ENCODE measurements at places on chromosomes 3 and 15.

DNA sequence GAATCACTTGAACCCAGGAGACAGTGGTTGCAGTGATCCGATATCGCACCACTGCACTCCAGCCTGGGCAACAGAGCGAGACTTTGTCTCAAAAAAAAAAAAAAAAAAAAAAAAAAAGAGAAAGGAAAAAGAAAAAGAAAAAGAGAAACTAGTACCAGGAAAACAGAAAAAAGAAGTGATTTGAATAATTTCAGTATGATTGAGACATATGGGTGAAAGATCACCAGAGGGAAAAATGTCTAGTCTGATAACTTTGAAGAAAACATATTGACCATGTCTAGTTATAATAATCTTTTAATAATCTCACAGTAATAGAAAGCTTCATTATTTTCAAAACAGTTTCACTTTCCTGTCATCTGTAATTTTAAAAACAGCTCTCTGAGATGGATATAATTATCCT is 16.4 kb downstream of the TGFBR2 start:
- DNase-seq: no peak

GRCh38 chr15:68315035-68315434 is 37.5 kb downstream of the FEM1B start:
- DNase-seq: no peak

GRCh38 chr3:48428572-48429316 is 1.1 kb downstream of the PLXNB1 start:
- no peak for DNase-seq

- no peak for DNase-seq
These were observed 307.5 kb downstream of the EDEM1 start for GRCh38 chr3:5494905-5495519.

DNA sequence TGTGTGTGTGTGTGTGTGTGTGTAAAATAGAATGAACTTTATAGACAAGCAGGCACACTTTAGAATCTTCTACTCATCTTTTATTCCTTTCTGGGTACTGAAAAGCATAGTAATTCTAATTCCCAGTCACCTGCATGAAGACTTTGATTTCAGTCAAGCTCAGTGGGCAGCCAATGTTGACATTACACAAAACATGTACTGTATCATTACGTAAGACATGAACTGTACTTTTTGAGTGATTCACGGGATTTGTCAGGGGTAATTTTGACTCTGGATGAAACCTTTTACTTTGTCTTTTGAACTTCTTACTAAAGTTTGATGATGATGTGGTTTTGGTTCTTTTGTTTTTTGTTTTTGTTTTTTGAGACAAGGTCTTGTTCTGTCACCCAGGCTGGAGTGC is 38.8 kb downstream of the PTPRG start:
- no peak for DNase-seq

DNA sequence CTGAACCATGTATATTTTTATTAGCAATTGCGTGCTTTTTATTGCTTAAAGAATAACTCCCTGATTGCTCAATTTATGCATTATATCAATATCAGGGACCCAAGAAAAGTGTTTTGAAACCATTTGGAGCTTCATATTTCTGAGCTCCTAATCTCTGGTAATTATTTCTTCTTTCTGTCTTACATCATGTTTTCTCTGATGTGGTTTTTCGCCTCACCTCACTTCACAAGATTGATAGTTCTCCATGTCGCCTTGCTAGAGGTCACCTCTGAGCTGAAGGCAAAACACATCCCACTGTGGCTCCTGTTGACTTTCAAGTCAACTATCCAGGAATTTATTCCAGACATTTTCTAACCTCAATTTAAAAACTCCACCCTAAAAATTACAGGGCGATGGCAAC is 837.4 kb downstream of the CADM2 start:
- DNase-seq: no peak

DNA sequence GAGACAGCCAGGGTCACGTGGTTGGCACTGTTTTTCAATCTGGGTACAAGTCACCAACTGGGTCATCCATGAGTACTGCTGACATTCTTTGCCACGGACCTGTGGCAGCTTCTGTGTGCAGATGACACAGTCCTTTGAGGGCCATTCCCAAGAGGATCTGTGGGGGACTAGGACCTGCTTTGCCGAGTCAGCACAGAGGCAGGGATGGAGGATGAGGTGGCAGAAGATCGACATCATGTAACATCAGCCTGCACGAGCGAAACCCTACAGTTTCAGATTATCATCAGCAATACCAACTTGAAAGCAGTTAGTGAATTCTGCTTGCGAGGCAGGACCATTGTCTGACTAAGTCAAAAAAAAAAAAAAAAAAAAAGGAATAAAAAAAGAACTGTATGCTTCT is 227.7 kb downstream of the FOXP1 start:
- no peak for DNase-seq

DNA sequence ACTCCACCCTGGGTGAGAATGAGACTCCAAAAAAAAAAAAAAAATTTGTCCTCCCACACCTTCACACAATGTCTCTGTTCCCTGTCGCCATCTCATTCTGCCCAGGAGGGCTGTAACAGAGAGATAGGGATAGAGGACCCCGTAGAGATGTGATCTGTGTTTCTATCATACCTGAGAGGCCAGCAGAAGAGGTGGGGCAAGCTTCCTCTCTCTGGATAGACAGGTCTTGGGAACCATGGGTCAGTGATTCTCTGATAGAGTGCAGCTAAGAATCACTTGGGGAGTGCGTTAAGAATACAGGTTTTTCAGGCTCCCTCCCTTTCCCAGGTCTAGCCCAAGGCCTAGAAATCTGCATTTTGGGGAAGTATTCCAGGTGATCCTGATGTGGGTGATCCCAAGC is 8.3 kb downstream of the CA12 start:
- no peak for DNase-seq

DNA sequence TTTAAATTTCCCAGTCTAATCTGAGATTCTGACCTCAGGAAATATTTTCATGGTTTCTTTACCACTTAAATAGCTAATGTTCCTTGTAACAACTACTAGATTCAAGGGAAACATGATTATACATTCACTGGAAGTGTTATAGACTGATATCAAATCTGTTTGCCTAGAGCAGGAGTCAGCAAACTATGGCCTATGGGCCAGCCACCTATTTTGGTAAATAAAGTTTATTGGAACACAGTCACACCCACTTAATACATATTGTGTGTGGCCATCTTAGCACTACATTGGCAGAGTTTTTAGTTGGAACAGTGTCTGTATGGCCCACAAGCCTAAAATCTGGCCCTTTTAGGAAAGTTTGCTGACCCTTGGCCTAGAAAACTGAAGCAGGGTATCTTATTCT is 50.1 kb downstream of the GLCE start:
- no peak for DNase-seq

GRCh38 chr3:156358232-156358631 is 196.7 kb downstream of the SSR3 start:
- no peak for DNase-seq

- DNase-seq: no peak
These were observed 141.9 kb downstream of the NSMCE3 start for GRCh38 chr15:29127506-29128430.

- no peak for DNase-seq
These were observed 468.1 kb downstream of the SHQ1 start for GRCh38 chr3:72380193-72380592.

DNA sequence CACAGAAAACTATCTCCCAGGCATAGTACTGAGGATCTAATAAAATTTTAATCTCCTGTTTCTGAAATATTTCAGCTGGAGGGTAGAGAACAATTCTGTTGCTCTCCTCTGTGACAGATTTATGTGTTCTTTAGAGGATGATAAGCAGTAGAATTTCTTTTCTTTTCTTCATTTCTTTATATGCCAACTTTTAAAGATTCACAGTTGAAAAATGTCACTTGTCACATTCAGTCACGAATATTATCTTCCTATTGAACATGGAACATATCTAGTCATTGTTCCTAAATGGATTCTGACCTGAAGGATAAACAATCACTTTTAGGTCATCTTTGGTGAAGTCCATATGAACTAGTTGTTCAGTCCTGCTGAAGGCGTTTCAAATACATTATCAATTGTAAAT is 585.5 kb upstream of the DPPA4 start:
- DNase-seq: no peak

DNA sequence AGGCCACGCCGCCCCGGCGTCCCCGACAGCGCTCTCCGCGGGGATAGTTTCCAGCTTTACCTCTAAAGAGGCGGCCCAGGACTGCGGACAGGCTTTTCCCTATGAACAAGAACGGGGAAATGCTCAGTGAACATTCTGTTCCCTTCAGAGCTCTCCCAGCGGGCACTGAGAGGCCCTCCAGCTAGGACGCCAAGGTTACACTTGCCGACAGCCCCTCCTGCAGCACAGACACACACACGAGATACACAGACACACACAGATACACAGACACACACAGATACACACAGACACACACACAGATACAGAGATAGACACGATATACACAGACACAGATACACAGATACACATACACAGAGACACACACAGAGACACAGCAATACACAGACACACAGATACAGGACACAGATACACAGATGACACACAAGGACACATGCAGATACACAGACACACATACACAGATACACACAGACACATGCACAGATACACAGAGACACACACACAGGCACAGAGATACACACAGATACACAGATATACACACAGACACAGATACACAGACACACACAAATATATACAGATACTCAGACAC is 533 bp upstream of the OCA2 start:
- no peak for DNase-seq

- no peak for DNase-seq
These were observed 138.9 kb downstream of the IGF1R start for GRCh38 chr15:98787194-98787593.

- no peak for DNase-seq
These were observed 141.7 kb downstream of the IL5RA start for GRCh38 chr3:2968475-2968874.

DNA sequence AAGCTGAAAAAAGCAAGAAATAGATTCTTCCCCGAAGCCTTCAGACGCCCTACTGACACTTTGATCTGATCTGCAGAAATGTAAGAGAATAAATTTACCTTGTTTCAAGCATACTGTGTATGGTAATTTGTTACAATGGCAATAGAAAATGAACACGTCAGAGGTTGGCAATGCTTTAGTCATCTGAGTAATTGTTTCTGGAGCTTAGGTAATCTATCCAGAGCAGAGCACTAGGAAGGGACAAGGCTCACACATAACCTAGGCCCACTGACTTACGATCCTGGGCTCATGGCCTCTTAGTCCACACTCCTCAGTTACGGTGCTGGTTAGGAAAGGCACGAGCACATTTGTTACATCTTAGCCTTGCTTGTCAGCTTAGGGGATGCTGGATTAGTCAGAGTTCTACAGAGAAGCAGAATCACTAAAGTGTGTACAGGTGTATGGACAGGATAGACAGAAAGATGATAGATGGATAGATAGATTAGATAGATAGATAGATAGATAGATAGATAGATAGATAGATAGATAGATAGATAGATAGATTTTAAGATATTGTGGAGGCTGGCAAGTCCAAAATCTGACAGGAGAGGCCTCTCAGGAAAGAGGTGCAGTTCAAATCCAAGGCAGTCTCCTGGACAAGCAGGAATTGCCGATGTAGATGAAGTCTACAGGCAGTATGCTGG is 46.8 kb upstream of the TBC1D23 start:
- no peak for DNase-seq

DNA sequence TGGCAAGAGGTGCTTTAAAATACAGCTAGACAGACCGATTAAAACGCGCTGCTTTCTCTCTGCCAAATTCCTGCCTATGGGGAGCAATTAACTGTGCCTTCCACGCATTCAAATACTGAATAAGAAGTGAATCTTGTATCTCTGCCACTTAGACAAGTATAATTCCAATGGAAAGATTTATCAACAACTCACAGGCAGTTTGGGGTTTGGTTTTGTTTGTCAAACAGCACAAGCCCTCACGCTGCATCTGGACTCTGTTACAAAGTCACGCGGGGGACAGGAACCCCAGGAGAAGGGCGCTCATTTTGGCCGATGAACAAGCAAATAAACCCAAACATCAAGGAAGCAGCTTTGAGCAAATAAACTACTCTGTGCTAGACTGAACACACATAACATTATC is 61.8 kb upstream of the TMCO5A start:
- no peak for DNase-seq

- DNase-seq: no peak
These were observed 1.0 kb upstream of the TBC1D21 start for GRCh38 chr15:73872346-73872745.

DNA sequence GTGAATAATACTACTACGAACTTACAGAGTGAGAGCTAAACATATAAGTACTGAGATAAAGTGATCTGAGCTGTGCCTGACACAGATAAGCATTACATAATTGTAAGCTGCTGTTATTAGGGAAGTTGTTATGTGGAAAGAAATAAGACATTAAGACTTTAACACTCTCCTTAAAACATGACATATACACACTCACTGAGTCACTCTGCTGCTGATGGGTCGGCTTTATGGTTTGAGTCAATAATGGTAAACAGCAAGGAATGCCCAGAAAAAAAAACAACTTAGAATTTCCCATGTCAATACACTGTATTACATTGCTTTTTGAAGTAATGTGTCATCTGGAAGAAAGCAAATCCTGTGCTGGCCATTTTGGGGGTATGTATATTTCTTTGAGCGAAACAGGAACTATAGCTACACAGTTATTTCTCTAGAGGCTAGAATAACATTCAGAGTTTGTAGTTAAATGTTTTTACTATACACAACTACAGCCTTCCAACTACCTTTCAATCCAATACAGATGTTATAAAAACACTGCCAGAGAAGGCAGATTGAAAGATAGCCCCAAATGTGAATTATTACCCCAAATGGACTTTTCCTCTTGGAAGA is 22.8 kb upstream of the SPRED1 start:
- no peak for DNase-seq

- DNase-seq: no peak
These were observed 63.4 kb downstream of the PPARG start for GRCh38 chr3:12352253-12352652.

GRCh38 chr3:186081678-186082077 is 27.2 kb downstream of the ETV5 start:
- DNase-seq: no peak

GRCh38 chr3:123026565-123027291 is 835 bp downstream of the SEMA5B start:
- no peak for DNase-seq

GRCh38 chr3:110846971-110847370 is 224.6 kb upstream of the NECTIN3 start:
- DNase-seq: no peak

DNA sequence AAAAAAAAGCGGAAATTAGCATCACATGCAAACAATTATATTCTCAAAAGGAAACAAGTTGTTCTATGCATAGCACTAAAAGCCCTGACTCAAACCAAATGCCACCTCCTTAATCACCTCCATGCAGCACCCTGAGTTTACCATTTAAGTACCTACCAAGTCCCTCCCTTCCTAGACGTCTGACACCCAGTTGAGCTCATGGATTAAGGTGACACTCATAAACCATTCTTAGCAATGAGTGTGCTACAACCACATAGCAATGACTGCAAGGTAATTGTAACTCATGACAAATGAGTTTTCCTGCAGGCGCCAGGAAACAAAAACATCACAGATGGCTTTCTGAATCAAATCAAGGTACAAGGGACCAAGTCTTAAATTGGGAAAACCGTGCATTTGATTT is 32.0 kb downstream of the WWTR1 start:
- no peak for DNase-seq

- no peak for DNase-seq
These were observed 24.1 kb downstream of the ZNF80 start for GRCh38 chr3:114213292-114213626.

Data from activated T-cell treated with anti-CD3 and anti-CD28 coated beads for 4 hours (primary cell).